Activated CD8-positive, alpha-beta memory T cell treated with anti-CD3 and anti-CD28 coated beads, Interleukin-2, amount 10 ng/mL, durations not matched to agents 7 days and 5 days (primary cell): ENCODE measurements at places on chromosomes 6 and 20. TPM values are rescaled to one million over a fixed set of nuclear protein-coding genes. Genes with fewer than 3 reads are reported as not detected.
A peak's percentile ranks its signal among the peaks of the same experiment; 100 is the strongest.

Gene PIGT
- total RNA-seq, result 68.0 TPM

Gene ZC2HC1B
- not detected for total RNA-seq

Gene RAB44
- total RNA-seq, result not detected

Gene CEP85L
- 32.9 TPM for total RNA-seq

Gene DEFB124
- not detected for total RNA-seq

Gene TSBP1
- total RNA-seq, result not detected

Gene ZNF311
- total RNA-seq, result 0.26 TPM

Gene GSTA2
- total RNA-seq, result not detected

Gene MCM9
- total RNA-seq, result 25.5 TPM

DNA sequence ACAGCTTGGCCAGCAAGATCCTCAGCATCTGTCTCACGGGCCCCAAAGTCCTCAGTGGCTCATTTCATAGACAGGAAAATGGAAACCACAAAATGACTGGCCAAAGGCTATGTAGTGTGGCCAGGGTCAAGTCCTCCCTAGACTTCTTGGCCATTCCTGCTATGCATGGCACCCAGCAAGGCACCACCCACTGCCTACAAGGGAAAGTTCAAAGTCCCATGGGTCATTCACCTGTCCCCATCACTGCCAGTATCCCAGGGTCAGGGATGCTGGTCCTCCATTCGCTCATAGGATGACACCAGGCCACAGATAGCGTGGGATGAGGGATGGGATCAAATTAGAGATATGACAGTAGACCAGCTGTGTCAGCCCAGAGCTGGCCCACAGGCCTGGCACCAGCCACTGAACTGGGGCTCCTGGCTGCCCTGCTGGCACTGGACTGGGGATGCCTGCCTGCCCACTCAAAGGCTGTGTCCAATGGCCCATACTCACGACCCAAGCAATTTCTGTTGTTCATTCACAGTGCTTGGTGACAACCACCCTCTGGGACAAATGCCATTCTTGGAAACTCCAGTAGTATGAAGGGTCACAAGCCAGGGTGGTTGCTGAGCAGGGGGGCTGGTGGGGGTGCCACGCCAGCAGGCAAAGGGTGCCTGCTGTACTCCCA lies 11.6 kb downstream of the ADISSP start:
- DNase-seq, result no peak

DNA sequence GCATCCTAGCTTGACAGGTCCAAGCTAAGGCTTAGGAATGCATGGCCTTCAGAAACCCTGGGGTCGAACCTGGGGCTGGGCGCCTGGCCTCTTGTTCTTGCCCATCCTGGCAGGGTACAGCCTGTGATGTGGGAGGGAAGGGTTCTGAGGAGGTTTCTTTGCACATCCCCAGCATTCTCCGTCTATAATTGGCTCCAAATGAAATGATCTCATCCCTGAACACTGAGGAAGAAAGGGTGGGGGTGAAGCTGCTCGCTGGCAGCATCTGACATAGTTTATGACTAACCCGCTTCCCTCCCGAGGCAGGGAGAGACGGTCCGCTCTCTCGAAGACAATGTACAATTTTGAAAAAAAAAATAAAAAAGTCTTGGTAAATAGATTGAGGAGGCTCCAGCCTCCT lies 67.1 kb upstream of the ZNFX1 start:
- no peak for DNase-seq

DNA sequence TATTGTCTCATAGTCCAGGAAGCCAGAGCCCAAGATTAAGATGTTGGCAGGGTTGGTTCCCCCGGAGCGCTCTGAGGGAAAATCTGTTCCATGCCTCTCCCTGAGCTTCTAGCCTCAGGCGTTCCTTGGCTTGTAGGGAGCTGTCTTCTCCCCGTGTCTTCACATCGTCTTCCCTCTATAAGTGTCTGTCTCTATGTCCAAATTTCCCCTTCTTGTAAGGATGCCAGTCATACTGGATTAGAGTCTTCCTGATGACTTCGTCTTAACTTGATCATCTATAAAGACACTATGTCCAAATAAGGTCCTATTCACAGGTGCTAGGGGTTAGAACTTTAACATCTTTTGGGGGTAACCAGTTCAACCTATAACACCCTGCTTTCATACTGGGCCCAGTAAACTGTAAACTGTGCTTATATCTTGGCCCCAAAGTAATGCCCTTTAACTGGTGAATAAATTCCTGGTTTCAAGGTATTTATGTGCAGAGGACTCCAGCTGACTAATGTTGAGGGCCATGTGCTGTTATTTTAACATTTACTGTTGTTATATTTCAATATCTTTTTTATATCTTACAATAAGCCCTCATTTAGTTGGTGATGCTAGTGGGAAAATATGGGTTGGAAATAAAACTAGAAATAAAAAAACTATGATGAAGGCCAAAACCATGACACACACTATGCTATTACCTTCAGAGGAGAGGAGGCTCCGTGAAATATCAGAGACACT lies 101.7 kb upstream of the IYD start:
- DNase-seq, result no peak

DNA sequence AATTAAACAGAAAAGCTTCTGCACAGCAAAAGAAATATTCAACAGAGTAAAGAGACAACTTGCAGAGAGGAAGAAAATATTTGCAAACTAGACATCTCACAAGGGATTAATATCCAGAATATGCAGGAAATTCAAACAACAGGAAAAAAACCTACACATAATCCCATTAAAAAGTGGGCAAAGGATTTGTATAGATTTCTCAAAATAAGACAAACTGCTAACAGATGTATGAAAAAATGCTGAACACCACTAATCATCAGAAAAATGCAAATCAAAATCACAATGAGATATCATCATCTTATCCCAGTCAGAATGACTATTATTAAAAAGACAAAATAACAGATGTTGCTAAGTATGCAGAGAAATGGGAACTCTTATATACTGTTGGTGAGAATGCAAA lies 129.6 kb downstream of the SYNDIG1 start:
- no peak for DNase-seq

GRCh38 chr6:389622-390021 lies 1.9 kb upstream of the IRF4 start:
- DNase-seq, result peak; percentile 75

DNA sequence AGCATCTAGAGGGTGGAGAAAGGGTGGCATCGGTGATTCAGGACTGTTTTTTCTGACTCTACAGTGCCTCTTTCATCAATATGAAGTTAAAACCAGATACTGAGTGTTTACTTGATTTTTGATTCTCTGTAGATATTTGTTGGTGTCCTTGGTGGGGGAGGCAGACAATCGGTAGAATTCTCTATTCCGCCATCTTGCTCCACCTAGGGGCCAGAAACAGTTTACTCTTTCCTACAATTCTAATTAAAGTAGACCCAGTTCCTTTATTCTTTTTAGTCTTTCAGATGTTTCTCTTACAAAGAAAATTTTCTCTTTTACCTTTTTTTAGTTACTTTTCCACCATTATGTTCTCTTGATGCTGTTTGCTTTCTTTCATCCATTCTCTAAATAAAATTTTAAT lies 162.1 kb upstream of the RAB32 start:
- no peak for DNase-seq

GRCh38 chr20:62805711-62806382 lies 1.2 kb downstream of the OGFR start:
- DNase-seq, result no peak

DNA sequence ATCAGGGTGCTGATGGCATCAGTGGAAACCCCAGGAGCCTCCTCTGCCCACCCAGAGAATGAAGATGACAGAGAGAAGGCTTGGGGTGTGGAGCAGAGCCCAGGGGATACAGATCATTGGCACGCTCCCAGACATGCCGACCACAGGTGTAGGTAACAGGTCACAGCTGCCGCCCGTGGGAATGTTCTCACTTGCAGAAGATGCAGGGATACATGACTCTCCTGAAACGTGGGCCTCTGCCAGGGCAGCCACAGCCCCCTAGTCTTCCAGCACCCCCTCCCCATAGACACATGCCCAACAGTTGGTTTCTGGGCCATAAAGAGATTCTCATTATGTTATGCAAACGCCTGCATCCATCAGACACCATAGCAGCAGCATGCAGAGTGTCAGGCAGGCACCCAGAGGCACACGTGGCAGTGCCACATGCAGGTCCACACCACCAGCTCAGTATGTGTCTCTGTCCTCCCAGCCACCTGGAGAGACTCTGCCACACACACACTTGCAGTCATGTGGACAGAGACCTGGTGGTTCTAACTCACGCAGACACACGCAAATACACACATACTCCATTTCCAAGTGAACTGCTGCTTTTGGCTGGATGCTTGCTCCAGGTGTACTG lies 45.5 kb downstream of the LRFN2 start:
- DNase-seq, result no peak

DNA sequence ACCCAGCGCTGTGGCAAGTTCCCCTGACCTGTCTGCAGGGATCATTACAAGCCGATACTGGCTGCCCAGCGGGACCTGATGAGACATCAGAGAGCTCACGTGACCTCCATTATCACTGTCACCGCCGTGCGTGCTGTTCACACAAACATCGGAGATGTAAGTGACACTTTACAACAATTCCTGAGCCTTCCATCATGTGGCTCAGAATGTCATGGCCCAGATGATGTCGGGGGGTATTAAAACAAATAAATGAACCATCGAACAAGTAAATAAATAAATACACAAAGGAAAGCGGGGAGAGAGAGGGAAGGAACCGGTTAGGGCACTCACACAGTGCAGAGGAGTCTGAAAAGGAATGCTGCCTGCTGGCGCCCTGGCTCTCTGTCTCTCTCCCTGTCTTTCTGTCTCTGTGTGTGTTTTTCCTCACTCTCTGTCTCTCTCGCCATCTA lies 195.1 kb downstream of the BMP7 start:
- DNase-seq, result no peak

- no peak for DNase-seq
Observed at GRCh38 chr6:41002168-41002567, 36.9 kb downstream of the UNC5CL start.

DNA sequence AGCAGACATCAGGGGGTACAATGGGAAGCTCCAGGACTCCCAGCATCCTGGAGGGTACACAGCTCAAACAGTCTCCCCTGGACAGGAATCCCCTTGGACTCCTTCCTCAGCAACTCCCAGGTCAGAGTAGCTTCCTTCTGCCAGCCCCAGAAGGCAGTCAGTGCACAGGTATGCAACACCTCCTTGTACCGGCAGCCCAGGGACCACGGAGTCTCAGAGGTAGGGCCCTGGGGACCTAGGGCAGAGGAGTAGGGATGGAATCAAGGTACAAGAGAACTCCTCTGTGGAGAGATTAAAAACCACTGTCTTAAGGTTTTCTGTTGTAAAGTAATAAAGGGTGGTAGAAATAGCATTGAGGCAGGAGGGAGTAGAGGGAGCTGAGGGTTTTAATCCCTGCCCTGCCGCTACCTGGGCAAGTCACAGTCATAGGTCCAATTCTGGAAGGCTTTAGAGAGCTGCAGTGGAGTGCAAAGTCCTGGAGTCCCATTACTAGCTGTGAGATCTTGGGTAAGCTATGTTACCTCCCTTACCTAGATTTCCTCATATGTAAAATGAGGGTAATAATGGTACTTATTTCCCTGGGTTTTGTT lies 7.5 kb downstream of the TP53TG5 start:
- peak; percentile 37 for DNase-seq

DNA sequence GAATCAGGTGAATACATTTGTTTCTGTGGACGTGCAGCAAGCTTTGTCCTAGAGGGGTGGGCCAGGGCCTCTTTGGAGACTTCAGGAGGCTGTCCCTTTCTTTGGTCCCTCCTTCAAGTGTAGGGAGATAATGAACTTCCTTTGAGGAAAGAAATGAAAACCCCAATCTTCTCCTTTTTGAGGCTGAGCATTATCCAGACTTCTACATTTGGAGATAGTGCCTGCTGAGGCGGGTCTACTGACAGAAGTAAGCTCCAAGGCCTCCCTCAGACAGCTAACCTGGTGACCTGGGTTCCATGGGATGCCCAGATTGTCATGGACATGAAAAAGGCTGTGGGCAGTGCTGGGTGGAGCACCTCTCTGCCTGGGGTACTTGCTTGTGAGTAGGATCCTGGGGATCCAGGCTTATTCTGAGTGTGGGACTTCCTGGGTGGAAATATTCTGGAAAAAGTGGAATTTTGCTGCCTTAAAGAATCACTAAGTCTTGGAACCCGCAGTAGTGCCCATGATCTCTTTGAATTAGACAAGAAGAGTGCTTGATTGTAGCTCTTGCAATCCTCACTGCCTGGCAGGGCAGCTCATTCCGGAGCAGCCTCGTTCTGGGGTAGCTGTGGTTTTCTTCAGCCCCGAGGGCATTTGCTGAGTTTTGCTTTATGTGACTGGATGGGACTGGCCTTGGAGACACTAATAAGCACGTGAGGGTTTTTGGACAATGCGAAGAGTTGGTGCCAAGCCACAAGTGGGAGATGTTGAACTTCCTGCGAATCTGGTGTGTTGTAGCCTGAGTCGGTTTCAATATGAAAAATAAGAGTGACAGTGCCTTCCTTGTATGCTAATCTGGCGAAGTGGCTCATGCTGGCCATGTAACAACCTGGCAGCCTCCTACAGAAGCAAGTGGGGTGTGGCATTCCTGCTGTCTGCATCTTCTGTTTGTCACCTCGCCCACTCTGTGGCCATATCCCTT lies 28.1 kb downstream of the SNRNP48 start:
- peak; percentile 44 for DNase-seq

DNA sequence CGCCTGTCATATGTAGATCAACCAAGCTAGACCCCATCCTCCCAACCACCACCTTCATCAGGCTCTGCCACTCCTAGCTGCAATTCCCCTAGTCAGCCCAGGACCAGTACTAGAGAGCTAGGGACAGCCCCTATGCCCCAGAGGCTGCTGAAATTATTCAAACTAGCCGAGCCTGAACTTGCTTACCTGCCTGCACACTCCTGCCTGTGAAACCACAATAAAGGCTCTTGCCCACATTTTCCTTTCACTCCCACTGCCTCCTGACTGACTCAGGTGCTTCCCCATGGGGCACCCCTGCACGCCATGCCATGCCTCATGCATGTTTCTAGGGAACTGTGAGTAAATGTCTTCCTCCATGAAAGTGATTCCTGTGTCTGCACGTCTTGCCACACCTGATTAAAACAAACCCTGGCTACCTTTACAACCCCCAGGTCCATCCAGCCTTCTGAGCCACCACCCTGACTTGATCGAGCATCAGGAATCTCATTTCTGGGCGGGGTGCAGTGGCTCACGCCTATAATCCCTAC lies 66.5 kb upstream of the IER3 start:
- DNase-seq, result peak; percentile 65

DNA sequence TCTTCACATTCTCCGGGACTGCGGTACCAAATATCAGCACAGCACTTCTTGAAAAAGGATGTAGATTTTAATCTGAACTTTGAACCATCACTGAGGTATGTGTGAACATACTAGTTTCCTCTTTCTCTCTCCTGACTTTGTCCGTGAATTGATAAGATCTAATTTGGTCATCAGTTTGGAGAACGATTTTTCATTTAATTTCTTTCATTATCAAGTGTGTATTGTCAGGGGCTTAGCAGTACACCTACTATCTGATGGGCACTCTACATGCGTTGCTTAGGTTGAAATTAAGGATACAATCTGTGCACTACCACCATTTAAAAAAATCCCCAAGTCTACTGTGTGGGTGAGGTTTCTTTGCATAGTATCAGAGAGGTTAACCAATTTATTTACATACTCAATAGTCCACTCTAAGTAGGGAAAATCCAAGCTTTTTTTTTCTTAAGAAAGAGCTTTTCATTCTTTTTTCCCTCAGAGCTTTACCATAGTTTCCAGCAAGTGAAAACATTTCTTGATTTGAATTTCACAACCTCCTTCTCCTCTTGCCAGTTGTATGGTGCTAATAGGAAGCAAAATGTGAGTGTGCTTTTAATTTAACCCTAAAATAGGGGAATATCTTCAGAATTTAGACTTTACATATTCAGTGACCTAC lies 105.4 kb upstream of the ESR1 start:
- no peak for DNase-seq

- no peak for DNase-seq
Observed at GRCh38 chr6:129507059-129507807, 202.7 kb downstream of the ARHGAP18 start.
